ENCODE measurements at places on chromosomes 16 and 17.

DNA sequence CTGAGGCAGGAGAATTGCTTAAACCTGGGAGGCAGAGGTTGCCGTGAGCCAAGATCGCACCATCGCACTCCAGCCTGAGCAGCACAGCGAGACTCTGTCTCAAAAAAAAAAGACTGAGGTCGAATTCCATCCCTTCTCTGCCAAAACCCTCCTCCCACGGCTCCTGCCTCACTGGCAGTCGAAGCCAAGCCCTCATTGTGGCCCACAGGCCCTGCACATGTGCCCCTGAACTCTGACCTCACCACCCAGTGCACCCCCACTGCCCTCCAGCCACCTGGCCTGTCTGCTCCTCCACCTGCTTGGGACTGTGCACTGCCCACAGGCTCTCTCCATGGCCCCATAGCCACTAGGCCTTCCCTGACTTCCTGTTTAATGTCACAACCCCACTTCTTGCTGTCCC, 7.0 kb downstream of the MYO15A start:
- no peak for DNase-seq

DNA sequence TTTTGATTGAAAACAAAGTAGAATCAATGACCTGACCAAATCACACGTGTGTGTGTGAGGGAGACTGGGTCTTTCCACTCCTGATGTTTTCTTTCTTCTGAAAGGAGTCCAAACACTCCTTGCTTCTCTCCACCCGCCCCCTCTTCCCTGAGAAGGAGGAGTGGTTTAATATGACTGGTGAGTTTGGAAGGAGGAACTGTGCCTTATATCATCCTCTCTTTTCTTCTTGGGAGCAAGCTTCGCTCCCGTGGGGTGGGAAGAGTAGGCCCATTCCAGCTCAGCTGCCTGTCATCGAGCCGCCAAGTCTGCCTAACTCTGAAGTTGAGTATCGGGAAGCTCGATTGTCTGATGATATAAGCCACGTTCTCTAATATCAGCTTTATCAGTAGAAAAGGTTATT, 96.5 kb downstream of the YPEL2 start:
- no peak for DNase-seq

GRCh38 chr16:9366048-9366969, 274.9 kb downstream of the HAPSTR1 start:
- no peak for DNase-seq

DNA sequence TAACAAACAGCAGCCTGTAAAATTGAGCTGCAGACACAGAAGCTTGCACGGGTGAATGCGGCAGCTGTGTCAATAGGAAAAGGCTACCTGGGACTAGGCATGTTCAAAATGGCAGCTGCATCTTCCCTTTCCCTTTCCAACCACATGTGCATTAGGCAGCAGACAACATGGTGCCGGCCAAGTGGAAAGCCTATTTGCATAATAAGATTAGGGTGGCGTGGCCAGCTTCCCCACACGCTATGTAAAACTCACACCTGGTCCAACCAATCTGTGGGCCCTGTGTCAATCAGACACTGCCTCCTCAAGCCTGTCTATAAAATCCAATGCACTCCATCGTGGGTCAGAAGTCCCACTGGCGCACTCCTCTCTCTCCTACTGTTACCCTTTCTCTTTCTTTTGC, 61.0 kb upstream of the RBBP6 start:
- DNase-seq: no peak

DNA sequence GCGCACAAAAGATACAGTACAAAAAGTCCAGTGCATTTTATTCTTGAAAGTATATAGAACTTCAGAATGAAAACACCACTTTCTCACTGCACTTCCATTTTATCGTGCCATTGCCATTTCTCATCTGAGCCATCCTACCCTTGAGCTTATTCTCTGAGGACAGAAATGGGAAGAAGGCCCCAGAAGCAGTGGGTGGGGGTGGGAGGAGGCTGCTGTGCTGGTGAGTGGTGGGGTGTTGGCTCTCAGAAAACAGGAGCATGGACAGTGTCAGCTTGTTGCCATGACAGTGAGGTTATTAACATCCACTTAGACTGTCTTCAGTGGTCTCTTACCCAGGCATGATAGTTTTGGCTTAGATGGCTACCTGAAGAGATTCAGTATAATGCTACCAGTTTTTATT, 4.5 kb downstream of the ATMIN start:
- DNase-seq: no peak

- no peak for DNase-seq
Observed at GRCh38 chr17:69883120-69883519, 191.9 kb upstream of the KCNJ16 start.

DNA sequence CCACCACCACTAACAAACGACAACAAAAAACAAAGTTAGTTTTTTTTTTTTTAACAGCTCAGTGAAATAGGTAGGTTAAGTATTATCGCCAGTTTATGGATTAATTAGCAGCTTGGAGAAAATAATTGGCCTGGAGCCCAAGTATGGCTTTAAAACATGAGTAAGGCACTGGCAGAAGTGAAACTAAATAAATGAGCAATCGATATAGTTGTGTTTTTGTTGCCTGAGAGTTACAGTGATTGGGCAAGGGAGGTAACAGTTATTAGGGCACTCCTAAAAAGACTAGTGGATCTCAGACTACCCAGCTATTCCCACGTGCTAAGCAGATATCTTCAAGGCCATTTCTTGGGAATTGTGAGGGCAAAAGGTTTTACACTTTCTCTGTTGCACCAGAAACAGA, 2.4 kb downstream of the MLKL start:
- no peak for DNase-seq

GRCh38 chr16:50065624-50066481, at the start of gene HEATR3:
Gene HEATR3 (plus strand): TSS chr16:50065970. CDS start chr16:50066132, 162 bp downstream.
- DNase-seq: peak; percentile 81

GRCh38 chr17:4175921-4176807, 33.2 kb downstream of the CYB5D2 start:
- peak; percentile 50 for DNase-seq

DNA sequence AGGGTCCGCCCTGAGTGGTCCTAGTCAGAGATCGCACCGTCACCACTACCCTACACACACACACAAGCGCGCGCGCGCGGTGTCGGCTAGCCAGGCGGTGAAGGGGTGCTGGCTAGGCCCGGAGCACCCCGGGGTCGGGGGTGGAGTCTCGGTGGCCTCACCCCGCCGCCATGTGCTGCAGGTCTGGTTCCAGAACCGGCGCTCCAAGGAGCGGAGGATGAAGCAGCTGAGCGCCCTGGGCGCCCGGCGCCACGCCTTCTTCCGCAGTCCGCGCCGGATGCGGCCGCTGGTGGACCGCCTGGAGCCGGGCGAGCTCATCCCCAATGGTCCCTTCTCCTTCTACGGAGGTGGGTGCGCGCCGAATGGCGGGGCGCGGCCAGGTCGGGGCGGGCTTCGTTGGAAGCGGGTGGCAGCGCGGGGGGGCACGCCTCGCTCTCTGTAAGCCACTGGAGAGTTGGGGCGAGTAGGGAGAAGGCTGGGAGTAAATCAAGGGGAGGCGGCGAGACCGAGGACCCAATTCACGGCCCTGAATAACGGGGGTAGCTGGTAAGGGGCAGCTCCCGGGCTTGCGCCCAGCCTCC, 4.8 kb downstream of the LHX1 start:
- no peak for DNase-seq

DNA sequence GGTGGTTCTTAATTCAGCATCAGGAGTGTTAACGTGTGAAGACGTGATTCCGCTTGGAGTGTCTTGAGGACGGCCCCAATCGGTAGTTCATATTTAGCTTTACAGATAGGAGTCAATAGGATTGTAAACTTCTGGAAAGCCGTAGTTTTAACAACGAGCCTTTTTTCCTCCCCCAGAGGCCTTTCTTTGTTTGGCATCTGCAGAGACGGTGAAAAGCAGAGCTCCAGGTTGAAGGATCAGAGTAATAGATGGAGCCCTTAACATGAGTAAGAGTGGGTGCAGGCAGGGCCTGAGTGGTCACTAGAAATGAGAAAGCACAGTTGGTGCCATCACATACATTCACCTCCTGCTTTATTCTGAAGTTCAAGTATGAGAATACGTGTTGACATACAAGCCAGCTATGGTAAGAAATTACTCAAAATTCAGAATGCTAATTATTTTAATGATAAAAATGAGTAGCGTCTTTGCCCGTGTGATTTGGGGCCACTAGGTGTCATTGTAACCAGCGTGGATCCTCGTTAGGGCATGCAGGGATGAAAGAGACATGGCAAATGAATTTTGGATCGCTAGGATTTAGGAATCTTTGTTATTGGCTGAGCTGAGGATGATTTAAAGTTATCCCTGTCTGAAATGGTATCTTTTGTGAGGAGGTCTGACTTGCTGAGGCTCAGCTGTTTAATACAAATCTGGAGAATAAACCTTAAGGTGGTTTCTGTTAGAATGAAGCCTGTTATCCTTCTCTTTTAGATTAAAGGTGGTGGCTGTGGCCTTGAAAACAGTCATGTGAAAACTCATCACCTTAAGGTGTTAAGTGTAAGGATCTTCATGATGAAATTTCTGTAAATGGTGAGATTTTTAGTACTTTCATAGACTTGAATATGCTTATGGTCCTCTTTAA, 18.6 kb downstream of the PRCD start:
- DNase-seq: peak; percentile 34

DNA sequence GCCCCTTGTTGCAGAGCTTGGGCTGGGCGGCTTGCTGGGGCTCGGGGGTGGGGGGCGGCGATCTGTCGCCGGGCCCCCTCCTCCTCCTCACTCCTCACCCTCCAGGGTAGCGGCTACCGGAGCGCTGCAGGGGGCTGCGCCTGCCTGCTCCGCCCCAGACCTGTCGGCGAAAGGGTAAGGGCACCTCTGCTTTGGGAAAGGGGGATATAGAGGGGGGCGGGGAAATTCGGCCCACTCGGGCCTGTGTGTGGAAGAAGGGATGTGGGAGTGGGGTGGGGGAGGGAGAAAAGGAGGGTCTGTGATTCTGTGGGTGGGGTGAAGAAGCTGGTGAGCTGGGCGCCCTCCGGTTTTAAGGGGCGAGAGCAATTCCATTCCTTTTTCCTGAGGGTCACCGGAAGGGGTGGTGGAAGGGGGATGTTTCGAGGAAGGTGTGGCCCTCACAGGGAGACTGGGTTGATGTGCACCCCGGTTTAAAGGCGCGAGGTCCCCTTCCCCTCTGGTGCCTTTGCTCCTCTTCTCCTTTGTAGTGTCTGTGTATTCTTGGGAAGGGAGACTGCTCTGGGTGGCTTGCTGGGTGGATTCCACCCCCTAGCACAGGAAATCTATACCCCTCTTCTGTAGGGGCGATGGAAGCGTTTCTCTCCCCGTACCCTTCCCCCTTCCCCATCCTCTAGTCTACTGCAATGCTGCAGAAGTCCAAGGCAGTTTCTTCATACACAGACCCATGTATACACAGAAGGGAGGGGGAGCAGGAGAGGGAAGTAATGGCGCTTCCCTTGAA, 878 bp downstream of the TAOK1 start:
- DNase-seq: no peak

- no peak for DNase-seq
Observed at GRCh38 chr16:89880477-89881367, 7.3 kb downstream of the TCF25 start.

GRCh38 chr16:14331020-14331419, 259.9 kb downstream of the MRTFB start:
- DNase-seq: no peak

DNA sequence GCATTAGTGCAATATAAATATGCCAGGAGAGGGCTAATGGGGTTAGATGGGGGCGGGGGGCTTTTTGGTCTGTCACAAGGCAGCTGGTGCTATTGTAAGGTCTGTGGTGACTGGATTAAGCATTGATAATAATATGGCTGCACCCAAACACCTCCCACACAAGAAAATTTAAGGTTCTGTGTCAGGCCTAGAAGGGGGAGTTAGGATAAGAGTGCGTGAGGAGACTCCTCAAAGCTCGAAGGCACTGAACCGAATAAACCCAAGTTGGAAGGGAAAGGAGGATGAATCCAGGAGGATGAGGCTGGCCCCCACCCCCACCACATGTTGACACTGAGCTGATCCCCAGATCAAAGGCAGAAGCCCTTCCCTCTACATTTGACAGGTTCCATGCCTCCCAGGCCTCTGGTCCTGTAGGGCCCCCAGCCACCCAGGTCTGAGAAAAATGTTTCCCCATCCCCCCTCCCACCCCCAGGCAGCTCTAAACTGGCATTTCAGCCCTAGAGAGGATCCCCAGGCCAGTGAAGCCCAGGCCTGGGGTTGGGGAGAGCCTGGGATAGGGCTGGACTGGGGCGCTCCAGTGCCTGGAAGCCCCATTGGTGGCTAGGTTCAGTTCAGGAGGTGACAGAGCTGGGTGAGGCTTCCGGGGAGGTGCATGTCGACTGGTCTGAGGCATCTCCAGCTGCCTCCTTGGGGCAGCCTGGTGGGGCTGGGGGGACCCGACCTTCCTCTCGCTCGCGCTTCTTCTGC, 1.7 kb downstream of the HOXB1 start:
- no peak for DNase-seq

GRCh38 chr16:50666658-50667496, 14.2 kb downstream of the SNX20 start:
- no peak for DNase-seq

DNA sequence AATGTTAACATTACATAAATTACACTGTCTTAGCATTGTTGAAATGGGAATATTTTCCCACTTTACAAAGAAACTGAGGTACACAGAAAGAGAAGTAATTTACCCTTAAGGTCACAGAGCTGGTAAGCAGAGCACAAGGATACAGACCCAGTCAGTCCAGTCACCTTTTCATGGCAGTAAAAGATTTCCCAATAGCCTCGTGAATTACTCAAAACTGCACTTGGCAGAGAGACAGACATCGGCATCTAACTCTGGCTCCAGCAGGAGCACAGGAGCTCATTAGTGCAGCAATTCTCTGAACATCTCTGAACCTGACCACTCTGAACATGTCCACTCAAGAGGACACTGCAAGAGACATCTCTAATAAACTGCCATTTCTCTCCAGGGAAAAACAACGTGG, 3.1 kb downstream of the TEX2 start:
- DNase-seq: no peak

DNA sequence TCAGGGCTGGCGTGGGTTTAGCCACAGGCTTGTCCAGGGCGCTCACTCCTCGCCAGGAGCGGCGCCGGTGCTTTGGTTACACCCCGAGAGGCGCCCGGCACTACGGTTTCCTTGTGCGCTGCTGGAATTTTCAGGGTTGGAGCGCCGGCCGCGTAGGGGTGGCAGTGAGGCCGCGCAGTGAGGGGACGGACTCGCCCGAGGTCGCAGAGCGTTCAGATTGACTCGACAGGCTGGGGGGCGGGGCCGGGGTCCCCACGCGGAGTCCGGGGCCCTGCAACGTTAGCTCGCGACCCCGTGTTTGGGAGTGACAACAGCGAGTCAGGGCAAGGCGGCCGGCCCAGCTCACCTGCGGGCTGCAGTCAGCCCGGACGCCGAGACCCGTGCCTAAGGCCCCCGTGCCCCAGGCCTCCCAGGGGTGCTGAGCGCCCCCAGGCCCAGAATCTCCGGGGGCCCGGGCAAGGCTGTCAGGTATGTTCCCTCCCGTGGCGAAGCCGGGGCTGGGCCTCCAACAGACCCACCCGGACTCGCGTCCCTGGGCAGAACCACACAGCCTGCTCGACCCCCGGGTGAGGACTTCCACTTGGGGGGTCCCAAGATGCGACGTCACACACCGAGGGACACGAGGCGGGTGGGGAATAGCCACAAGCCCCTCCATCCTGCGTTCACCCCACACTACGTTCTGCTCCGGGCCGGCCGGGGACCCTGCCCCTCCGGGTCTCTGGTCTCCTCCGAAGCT, 1.3 kb upstream of the ACTG1 start:
- DNase-seq: no peak

GRCh38 chr16:73848993-73849392, 447.6 kb upstream of the PSMD7 start:
- no peak for DNase-seq

Measured in T-cell (primary cell).